Activated CD4-positive, alpha-beta T cell treated with anti-CD3 and anti-CD28 coated beads, Interleukin-10, Interleukin-2, amounts not matched to agents 100 ng/mL and 50 ng/mL, durations not matched to agents 16 hours and 8 hours (primary cell): ENCODE measurements at places on chromosomes 12 and 14.

DNA sequence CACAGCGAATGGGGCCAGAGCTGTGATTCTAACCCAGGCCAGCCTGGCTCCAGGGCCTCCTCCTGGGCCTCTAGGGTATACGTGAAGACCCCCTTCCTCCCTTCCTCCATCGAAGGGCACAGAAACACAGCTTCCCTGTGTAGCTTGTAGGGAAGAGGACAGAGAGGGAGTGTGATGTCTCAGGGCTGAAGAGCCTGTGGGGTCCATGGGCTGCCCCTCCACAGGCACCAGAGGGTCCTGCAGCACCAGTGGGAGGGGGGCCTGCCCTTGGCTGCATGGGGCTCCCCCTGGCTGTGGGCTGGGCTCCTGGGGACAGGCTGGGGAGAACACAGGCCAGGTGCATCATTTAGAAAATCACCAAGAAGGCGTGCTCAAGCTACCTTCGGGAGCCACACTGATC, 178.5 kb downstream of the CALM1 start:
- DNase-seq: no peak

DNA sequence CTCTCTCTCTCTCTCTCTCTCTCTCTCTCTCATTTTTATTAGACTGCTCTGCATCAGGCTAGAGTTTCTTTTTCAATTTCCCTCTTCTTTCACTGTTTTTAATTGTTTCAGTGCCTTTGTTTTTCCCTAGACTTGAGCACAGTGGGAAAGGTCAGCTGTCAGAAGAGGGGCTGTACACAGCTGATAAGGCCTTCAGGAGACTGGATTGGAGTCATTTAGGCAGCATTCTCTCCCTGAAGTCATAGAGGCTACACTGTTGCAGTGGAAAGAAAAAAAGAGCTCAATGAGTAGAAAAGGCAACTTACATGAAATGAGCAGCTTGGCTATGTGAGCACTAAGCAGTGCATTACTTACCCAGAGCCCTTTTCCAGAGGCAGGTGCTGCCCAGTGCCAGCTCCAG, 456.9 kb downstream of the NRXN3 start:
- no peak for DNase-seq

GRCh38 chr14:50272498-50272897, 39.5 kb downstream of the L2HGDH start:
- no peak for DNase-seq

DNA sequence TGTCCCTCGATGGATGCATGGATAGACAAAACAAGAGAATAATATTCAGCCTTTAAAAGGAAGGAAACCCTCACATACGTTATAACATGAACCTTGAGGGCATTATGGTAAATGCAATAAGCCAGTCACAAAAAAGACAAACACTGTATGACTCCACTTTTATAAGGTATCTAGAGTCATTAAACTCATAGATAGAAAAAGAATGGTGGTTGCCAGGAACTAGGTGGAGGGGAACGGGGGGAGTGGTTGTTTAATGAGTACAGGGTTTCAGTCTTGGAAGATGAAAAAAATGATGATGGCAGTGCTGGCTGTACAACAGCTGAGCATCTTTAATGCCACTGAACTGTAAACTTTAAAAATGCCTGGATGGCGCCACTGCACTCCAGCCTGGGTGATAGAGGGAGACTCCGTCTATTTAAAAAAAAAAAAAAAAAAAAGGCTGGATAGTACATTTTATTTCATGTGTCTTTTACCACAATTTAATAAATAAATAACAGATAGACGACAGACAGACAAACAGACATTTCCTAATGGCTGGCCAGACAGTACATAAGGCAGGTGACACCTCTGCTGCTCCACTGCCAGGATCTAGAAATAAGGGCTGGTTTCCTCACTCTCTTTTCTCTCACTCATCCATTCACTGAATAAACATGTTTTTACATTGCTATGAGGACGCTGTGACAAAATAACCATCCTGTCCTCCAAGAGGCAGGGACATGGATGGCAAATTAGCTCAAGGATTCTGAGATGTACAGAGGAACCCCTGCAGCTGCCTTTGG, 118.8 kb downstream of the FOXN3 start:
- DNase-seq: no peak

DNA sequence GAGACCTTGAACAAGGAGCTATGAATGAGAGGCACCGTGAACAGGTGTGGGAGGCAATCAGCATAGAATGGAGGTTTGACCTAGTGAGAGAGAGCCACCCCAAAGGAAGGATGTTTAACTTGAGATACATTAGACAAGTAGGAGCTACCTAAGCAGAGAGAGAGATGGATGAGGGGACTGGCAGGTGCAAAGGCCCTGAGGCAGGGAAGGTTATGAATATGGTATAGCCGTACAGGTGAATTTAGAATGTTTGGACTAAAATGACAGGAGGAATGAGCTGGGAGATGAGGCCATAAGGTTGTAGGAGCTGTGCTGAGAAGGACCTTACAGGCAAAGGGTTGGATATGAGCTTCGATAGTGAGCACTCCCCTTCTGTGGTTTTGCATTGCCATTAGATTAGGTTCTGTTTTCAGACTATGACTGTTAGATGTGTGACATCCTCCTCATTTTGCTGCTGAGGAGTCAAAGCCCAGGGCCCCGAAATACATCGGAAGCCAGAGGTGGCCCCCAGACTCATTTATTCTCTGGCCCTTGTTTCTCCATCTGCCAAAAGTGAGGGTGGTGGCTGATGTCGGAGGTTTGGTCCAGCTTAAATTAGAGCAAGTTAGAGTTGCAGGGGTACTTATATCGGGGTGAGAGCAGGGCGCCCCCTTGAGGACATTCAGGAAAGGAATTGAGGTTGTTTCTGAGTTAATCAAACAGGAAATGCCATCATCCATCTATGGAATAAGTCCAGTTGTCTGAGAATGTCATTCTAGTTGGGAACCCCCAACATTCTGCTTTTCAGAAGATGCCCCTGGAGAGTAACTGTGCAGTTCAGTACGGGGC, 29.4 kb downstream of the SLC24A4 start:
- DNase-seq: peak; percentile 56

DNA sequence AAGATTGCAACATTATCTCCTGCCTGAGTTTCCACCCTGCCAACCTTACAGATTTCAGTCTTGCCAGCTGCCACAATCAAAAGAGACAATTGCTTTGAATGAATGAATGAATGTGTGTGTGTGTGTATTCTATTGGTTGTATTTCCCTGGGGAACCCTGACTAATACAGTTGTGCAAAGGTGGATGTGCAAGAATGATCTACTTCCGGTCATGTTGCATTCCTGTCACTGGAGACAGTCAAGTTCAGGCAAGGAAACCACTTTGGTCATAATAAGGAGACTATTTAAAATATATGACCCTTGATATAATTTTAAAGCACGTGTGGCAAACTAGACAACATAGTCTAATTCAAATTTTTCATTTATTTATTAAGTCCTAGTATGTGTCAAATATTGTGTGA, 13.1 kb downstream of the RERG start:
- no peak for DNase-seq

GRCh38 chr12:1122786-1123185, 131.8 kb downstream of the ERC1 start:
- DNase-seq: peak; percentile 58

GRCh38 chr12:112170376-112170775, 45.0 kb downstream of the TRAFD1 start:
- DNase-seq: peak; percentile 24

GRCh38 chr12:104054681-104055346, 4.8 kb upstream of the GLT8D2 start:
- DNase-seq: no peak
